ENCODE measurements at places on chromosomes 11 and 22.

DNA sequence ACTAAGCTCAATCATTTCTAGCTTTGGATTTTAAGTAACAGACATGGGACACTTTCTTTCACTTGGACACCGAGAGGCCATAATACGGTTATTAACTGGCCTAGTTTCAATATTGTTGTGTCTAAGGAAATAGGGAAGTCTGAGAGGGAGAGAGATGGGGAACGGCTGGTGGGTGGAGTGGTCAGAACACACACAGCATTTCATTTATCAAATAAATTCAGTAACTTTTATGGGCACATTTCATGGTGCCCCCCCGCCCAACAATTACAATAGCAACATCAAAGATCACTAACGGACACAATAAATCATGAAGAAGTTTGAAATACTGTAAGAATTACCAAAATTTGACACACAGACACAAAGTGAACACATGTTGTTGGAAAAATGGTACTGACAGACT is 10.7 kb downstream of the PRPF19 start:
- no peak for DNase-seq

GRCh38 chr11:100753172-100753543 is 66.1 kb downstream of the ARHGAP42 start:
- no peak for DNase-seq

- DNase-seq, result no peak
Measured at GRCh38 chr22:23279781-23280180, 99.5 kb downstream of the BCR start.

DNA sequence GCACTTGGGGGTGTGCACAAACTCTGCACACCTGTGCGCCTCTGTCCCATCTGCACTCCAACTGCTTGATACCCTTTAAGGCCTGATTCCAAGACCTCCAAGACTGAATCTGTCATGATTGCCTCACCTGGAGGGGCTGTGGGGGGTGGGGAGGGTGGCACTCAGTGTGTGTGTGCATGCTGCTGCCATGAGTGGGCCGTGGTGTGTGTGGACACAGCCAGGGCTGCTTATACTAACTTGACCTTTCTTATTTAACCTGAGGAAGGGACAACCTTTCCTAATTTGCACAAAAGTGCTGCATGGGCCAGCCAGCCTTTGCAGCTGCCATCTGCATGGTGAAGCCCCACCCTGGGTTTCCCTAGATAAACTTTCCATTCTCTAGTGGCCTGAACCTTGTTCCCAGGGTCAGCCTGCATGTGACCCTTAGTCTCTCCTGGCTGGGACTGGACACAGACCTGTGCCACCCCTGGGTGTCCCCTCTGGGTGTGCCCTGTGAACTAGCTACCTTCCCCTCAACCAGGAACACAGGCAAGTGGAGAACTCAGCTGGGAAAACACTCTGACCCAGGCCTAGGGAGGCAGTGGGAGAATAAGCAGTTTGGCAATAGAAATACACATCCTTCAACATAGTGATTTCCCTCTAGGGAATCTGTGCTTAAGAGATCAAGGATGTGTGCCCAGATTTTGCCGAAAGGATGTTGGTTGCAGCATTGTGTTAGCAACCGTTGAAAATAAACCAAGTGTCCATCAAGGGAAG is 45.4 kb upstream of the DKK3 start:
- no peak for DNase-seq

- DNase-seq, result no peak
Measured at GRCh38 chr22:42996646-42997365, 18.1 kb downstream of the PACSIN2 start.

- no peak for DNase-seq
Measured at GRCh38 chr11:5339771-5340322, 3.5 kb downstream of the OR51B5 start.

- no peak for DNase-seq
Measured at GRCh38 chr11:115077740-115078139, 399.4 kb downstream of the NXPE2 start.

- DNase-seq, result no peak
Measured at GRCh38 chr11:119797736-119798135, 68.7 kb upstream of the NECTIN1 start.

DNA sequence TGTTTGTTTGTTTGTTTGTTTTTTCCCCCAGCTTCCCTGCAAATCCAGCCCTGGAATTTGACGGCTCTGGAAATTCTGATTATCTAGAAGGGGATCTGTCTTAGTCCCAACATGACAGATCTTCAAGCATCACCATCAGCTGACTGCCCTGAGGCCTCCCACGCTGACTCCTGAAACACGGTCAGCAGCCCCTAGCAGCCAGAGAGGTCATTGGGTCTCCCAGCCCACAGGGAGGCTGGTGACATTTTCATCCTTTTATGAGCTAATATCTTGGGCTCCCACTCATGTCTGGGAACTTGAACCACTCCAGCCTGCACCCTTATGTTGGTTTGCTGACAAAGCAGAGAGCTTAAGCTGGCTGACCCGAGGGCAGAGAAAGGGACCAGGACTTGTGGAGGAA is 66.0 kb upstream of the TIMP3 start:
- DNase-seq, result no peak

GRCh38 chr11:2813141-2813908 is 72.2 kb downstream of the CDKN1C start:
- DNase-seq, result no peak

Data from RCC 7860 (cell line).